ENCODE measurements at places on chromosomes 12 and 14.

DNA sequence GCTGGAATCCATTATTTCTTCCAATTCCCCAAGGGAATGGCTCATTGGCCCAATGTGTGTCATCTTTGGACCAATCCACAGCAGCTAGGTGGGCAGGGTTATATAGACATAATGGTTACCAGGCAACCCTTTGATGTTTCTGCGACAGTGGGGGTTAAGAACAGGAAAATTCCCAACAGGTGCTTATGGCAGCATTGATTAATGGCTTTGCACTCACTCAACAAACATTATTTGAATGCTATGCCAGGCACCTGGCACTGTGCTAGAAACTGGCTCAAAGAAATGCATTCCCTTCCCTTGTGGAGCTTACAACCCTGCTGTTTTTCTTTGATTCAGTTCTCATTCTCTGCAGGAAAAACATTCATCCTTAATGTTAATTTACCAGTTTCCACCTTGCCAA, 1221.0 kb downstream of the AACS start:
- DNase-seq = no peak

DNA sequence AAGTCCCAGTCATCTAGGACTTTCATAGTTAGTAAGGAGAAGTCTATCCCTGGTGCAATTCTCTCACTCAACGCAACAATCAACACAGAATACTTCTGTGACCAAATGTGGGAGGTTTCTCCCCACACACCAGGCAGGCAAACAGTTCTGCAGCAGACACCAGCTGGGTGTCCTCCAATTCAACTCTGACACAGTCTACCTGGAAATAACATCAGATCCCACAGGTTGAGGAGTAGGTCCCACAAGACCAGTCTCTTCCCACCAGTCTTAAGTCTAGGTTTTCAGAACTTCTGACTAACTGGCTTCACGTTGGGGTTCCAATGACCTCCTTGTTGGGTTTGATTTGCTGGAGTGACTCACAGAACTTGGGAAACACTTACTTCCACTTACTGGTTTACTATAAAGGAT, 14.8 kb downstream of the ACOT6 start:
- DNase-seq = no peak

DNA sequence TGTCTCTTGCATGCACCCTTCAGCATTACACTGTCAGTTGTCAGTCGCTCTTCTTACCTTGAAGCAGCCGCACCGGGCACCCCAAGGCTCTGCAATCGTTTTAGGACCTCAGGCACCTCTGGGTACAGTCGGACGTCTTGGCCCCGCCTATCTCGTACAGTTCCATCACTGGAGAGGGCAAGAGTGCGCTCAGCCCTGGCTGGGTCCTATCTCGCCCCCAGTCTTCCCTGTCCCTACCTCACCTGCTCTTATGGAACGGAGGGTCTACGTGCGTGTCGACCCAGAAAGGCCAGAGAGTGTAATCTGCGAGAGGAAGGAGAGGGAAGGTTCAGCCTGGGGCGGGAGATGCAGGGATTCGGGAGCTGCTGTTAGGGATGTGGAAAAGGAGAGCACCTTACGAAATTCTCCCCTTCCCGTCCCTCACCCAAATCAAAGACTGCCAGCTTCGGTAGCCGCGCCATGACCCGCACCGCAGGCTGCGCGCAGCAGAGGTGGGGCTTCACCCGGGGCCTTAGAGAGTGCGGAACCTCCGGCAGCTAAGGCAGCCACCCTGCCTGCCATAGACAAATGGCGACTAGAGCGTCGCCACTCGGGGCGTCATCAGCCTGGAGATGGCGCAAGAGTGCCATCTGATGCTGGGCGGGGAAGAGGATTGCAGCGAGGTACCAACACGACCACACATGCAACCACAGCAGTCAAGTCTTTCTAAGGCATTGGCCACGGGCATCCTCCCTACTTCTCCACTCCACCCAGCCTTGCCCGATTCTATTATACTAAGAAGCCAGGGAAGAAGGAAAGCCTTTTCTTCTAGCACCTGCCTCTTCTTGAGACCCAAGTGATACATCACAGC, at the start of gene MDP1:
Gene MDP1 (minus strand): TSS at position 572 of the 850 bp plus-strand sequence. CDS start 111 bp downstream, at position 461.
- no peak for DNase-seq

GRCh38 chr14:65720743-65721142, 308.2 kb downstream of the FUT8 start:
- no peak for DNase-seq

DNA sequence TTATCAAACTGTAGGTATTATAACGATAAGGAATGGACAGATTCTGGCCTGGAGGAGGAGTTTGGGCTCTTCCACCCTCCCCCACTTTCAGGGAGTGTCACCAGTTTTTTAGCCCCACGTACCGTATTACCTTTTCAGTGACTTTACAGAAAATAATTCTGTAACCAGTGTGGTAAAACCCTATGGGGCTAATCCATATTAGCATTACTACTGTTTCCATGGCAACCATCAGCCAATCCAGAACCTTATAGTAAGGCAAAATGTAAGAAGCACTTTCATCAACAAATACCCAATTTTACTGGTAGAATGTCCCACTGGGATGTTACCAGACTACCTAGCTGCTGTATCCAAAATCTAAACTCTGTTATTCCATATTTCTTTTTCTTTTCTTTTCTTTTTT, 50.7 kb downstream of the BICDL1 start:
- no peak for DNase-seq

- no peak for DNase-seq
These were observed 50.2 kb downstream of the RIN3 start for GRCh38 chr14:92563765-92564285.

GRCh38 chr12:56081393-56082347, 1.7 kb downstream of the ERBB3 start:
- DNase-seq = no peak

DNA sequence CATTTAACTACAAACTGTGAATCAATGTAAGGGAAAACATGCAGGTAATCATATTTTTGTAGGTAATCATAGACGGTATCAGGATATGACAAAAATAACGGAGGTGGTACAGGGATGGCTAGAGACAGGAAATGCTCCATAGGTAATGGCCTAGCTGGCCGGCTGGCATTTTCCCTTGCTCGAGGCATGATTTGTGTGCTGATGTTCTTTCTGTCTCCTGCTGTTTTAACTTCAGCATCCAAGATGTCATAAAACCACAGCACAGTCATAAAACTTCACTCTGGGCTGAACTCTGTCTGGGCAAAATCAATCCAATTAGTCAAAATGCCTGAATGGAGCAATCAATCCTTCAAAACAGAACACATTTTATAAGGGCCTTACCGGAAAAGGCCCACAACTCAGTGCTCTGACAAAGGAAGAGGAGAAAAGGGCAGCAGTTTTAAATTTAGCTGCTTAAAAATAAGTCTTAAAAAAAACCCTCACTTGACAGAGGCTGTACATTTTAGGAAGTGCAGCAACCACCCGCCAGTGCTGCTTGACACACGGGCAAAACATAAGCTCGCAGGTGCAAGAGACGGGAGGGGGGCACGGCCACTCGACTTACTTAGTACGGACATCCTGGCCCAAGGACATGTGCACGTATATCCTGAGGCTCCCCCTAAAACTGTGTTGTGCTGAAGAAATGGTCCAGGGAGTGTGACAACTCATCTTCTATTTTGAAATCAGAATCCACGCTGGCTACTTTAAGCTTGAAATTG, 40.5 kb upstream of the GPR68 start:
- DNase-seq = no peak

- DNase-seq = no peak
These were observed 1949.4 kb upstream of the SEL1L start for GRCh38 chr14:83483063-83483462.

GRCh38 chr14:34699873-34700621, 14.3 kb downstream of the CFL2 start:
- peak; percentile 75 for DNase-seq

DNA sequence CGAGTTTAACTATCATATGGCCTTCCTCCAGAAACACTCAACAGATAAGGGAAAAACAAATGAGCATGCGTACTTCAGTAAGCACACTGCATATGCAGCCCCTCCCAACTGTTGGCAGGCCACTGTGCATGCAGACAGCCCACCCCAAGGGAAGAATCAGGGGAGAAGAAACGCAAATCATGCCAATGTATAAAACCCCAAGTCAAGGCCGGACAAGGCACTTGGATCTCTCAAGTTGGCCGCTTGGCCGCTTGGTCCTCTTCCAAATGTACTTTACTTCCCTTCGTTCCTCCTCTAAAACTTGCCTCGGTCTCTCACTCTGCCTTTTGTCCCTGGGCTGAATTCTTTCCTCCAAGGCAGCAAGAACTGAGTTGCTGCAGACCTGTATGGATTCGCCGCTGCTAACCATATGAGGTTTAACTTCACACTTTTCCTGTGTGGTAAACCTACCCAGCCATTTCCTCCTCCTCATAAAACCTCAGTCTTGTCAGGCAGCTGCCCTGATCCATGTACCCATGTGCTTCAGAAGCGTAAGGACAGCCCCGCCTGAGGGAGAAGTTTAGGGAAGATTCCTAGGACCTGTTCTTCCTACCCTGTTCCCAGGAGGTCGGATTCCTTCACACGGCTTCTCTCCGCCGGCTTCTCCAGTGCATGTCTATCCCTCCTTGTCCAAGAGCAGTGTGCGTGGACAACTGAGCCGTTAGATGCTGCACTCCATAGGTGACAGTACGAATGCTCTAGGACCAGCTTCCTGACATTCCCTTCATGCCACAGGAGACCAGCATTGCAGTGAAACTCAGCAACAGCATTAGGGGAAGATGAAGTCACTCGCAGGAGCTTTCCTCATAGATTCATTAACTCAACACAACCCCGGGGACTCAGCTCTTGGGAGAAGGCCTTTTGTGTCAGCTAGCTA, 188.0 kb downstream of the MON2 start:
- no peak for DNase-seq

DNA sequence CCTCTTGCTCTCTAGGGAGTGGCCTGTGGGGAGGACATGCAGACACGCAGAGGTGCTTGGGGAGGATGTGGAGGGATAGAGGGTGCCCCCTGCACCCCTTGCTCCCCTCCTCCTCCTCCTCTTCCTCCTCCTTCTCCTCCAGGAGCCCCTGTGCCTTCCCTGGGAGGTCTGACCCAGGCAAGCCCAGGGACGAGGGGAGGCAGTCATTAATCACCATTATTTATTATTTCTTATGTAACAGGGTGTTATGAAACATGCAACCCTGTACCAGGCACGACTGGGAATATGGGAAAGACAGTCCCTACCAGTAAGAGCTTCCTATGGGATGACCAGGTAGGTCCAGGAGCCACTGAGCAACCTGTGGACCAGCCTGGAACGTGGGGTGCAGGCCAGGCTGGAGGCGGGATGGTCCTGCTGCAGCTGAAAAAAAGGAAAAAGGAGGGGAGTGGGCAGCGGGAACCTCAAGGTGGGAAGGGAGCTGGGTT, 22.5 kb upstream of the PGF start:
- DNase-seq = no peak

DNA sequence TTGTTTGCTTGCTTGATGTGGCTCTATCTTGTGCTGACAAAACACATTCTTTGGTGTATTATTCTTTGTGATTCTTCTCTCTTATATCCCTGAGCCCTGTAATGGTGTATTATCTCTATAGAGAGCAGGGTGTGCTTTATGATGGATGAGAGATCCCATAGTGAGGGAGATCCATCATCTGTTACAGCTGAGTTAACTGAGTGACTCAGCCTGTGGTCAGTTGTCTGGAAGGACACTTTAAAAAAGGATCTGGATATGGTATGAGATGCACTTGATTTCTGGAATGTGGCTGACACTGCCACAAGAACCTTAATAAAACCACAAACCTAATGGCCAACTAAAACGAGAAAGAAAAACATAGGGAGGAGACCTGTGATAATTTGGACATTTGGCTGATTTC, 461.4 kb upstream of the SYT1 start:
- peak; percentile 60 for DNase-seq

DNA sequence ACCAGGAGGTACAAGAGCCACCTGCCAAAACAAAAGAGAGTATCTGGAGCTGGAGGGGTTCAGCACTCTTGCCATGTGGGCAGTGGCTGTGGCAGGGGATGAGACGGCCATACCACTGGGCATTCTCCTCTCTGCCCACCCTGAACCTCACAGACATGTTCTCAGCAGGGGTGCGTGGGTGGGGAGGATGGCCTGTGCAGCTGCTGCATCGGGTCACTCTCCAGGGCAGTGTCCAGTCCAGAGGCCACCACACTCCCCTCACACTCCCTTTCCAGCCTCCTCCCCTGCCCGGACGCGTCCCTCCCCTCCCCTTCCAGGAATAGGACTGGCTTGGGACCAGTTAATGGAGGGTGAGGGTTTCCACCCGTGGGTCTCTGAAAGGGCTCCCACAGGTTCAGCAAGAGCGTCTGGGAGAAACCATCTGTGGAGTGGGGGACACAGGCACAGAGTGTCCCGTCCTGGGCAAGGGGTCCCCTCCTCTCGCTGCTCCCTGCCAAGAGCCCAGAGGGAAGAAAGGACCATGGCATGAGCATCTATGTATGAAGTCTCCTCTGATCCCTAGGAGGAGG, 501 bp downstream of the C1R start:
- no peak for DNase-seq

- DNase-seq = no peak
These were observed 39.8 kb downstream of the TMEM63C start for GRCh38 chr14:77221241-77221871.

GRCh38 chr14:77000340-77001270, 27.9 kb downstream of the IRF2BPL start:
- no peak for DNase-seq

DNA sequence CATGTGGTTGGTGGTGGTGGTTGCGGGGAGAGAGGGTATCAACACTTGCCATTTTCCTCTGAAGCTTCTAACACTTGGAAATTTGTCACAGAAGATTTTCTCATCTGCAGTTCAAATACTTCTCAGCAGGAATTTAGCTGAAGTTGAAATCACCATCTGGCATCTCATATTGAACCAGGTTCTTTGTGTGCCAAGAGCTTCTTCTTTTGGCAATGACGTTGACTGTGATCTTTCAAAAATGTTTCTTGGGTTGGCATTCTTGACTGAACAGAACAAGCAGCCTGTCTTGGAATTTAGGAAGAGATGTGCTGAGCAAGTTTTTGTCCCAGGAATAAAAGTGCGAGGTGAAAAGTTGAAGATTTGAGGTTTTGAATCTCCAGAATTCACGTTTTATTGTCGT, 8.7 kb upstream of the NIN start:
- DNase-seq = no peak

DNA sequence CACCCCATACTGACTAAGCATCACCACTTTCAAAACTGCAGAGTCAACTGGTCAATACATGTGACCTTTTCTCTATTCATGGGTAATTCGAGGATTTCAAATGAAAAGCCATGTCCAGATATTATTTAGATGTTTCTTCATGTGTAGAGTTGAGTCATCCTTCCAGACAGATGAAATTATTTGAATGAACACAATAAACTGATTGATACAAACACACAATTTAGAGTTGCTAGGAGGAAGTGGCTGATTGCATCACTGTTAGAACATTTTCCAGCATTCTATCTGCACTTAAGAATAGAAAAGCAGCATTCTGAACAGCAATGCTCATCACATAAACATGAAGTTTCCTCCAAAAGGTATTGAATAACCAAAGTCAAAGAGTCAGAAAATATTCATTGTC, 273.5 kb upstream of the SOX5 start:
- peak; percentile 50 for DNase-seq

DNA sequence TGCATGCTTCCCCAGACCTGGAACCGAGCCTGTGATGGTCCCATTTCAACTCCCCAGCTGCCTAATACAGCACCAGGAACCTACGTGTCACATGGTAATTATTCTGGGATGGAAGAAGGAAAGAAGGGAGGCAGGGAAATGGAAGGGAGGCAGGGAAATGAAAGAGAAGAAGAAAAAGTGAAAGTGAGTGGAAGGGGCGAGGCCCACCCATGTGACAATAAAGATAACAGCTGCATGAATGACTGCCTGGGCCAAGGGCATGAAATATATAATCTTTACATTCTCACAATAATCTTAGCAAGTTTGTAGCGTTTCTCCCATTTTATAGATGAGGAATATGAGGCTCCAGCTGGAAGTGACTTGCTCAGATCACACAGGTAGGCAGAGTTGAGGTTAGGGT, 245.0 kb upstream of the PWP1 start:
- DNase-seq = no peak

- DNase-seq = no peak
These were observed 654.0 kb downstream of the DIO2 start for GRCh38 chr14:79557309-79557708.
